GM23248 (cell line): ENCODE measurements at places on chromosomes 12 and 14.

DNA sequence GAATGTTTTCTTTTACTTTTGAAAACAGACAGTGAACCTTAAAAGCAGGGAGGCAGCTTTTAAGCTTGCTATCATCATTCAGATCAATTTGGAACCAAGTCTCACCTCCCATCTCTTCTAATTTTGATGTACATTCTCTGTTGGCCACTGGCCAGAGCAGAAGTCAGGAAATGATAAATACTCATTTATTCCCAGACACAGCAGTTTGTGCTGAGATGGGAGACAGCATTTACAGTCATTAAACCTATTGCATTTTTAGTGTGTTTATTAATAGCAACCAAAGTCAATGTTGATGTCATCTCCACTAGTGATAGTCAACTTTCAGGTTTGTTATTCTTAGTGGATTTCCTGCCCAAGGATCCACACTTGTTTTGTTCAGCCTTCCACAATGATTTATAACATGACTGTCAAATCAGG, 320.0 kb upstream of the ATP2B1 start:
- H3K4me3 ChIP-seq = no peak overlapping the region
- no peaks in the 10 kb centered on the region for H3K27me3 ChIP-seq
- H3K36me3 ChIP-seq = no peaks in the 10 kb centered on the region
- H3K4me1 ChIP-seq = peaks cover 19% of the 10 kb centered on the region
- H3K27ac ChIP-seq = peak overlapping the region; percentile 23; the same call in 1 of the 2 replicates

- H3K4me1 ChIP-seq = no peaks in the 10 kb centered on the region
- H3K36me3 ChIP-seq = no peaks in the 10 kb centered on the region
- H3K4me3 ChIP-seq = no peak overlapping the region
- H3K27me3 ChIP-seq = no peaks in the 10 kb centered on the region
Observed at GRCh38 chr14:30484976-30485375, 74.0 kb upstream of the G2E3 start.

DNA sequence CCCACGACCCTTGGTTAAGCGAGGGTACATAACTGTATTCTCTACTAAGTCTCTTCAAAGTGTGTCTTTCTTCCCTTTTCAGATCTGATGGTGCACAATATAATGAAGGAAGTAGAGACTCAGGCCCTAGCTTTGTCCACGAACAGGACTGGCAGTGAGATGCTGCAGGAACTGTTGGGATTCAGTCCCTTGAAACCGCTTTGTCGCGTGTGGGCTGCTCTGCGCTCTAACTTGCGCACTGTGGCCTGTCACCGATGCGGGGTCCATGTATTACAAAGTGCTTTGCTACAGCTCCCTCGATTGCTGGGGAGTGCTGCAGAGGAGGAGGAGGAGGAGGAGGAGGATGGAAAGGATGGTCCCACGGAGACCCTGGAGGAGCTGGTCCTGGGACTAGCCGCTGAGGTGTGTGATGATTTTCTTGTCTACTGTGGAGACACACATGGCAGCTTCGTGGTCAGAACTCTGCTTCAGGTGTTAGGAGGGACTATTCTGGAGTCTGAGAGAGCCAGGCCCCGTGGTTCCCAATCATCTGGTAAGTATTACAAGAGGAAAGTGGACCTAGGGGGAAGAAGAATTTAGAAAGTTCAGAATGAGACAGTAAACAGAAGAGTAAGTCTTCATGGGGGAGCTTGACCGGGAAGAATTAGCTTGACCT, 803 bp downstream of the NOP9 start:
- no peaks in the 10 kb centered on the region for H3K27me3 ChIP-seq
- peak; percentile 11 for DNase-seq
- H3K4me3 ChIP-seq = peak overlapping the region; percentile 95

GRCh38 chr12:106147956-106148355, 9.2 kb upstream of the NUAK1 start:
- H3K27ac ChIP-seq = no peak overlapping the region
- H3K4me1 ChIP-seq = peaks cover 15% of the 10 kb centered on the region; the same call in 1 of the 2 replicates
- H3K4me3 ChIP-seq = no peak overlapping the region
- H3K36me3 ChIP-seq = no peaks in the 10 kb centered on the region
- no peaks in the 10 kb centered on the region for H3K27me3 ChIP-seq

DNA sequence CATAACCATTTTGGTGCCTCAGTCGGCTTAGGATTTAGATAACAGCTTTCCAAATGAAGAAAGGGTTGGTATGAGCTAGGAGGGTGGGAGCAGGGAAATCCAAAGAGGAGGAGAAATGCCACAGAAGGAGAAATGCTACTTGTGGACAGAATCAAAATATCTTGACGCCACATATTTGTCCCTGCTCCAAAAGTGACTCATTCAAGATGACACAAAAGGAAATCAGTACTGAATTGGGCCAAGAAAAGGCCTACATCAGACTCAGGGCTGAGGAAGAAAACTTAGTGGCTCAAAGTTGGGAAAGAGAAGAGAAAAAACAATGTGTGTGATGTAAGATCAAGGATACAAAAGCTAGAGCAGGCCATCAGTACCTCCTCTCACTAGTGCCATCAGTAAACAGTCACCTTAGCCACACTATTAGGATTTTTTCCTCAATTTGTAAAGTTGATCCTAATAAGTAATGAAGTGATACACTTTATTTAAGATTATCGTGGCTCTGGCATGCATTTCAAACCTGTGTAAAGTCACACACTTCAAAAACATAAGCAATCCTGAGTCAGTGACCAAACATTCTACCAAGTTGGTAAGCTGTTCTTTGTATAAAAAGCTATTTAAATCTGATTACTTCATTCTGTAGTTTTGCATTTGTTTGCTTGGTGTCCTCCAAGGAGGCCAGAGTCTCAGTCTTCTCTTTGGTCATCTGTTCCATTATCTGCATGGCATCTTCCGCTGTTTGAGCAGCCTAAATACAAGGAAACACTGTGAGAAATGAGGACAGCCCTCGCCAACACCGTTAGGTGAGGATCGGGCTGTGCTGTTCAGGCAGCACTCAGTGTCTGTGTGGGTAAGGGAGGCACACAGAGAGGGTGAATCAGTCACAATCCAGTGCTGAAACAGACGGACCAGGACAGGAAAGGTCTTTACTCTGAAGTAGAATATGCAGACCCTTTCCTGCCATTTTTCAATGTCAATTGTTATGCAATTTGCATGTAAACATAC, 52.6 kb upstream of the VPS33A start:
- peak; percentile 94 for DNase-seq
- peaks cover 27% of the 10 kb centered on the region for H3K4me1 ChIP-seq

DNA sequence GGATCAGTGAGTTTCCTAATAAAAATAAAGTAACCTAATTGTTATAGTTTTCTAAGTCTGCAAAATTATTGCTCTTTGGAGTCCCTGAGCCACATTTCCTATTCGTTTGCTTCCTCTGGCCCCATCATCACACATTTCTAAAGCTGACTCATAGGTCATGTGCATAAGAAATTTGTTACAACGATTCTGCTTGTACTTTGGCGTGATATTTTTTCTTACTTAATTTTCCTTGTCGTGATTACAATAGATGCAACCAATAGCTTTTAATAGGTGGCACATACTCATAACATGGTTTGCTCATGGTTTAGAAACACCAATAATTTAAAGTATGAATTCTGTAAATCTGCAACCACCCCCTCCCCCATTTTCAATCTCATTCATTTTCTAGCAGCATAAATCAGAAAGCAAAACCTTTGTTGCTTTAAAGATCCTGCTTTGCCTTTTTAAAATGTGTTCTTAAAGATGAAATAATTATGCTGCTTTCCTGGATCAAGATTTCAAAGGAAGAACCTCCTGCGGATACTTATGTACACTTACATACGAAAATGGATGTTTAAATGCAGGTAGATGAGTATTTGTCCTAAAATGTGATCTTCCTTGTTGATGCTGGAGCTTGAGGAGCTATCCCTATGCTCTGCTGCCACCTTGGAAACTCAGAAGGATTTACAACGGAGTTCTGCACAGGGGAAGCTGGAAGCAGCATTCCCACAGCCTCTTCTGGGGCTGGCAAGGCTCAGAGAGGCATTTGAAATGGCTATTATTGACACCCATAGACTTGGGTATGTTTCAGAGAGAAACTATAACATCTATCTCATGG, 1.7 kb upstream of the FLRT2 start:
- H3K4me1 ChIP-seq = peaks cover 17% of the 10 kb centered on the region
- H3K4me3 ChIP-seq = peak overlapping the region; percentile 96
- DNase-seq = peak; percentile 89
- peak overlapping the region; percentile 87 for H3K27ac ChIP-seq

DNA sequence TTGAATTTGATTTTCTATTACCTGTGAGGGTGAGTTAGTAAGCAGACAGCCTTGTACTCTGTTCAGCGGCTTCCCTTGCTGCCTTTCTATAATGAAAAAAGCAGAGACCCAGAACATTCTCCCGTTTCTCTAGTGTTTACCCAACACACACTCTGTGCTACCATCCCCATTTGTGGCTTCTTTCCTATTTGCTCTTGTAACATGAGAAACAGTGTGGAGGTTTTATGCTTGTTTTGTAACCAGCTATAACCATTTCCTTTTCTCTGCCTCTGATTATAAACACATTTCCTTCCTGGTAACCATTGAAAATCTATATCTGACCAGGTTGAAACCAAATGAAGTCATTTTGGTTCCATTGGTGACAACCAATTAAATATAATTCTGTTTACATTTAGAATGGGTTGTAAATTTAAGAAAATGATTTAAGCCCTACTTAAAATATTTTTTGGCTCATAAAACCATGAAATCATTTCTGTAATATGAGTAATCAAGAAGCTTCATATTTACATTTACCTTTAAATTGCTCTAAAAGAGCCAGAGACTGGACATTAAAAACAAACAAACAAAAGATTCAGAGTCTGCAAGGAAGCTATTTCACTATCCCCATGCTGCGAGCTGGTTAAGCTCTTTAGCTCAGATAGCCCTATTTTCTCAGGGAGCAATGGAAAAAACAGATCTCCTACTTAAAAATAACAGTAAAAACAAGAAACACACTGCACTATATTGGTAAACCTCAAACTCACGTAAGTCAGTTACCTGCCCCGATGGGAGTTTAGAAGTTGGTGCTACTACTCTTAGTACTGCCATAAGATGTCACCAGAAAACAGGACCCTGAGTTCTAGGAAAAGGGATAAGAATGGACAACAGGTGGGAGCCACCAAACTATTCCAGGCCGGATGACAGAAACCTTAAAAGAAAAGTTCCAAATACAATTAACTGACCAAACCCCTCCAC, 206.5 kb upstream of the EEA1 start:
- peaks cover 28% of the 10 kb centered on the region for H3K4me1 ChIP-seq
- DNase-seq = peak; percentile 27
- no peaks in the 10 kb centered on the region for H3K27me3 ChIP-seq
- H3K4me3 ChIP-seq = no peak overlapping the region

DNA sequence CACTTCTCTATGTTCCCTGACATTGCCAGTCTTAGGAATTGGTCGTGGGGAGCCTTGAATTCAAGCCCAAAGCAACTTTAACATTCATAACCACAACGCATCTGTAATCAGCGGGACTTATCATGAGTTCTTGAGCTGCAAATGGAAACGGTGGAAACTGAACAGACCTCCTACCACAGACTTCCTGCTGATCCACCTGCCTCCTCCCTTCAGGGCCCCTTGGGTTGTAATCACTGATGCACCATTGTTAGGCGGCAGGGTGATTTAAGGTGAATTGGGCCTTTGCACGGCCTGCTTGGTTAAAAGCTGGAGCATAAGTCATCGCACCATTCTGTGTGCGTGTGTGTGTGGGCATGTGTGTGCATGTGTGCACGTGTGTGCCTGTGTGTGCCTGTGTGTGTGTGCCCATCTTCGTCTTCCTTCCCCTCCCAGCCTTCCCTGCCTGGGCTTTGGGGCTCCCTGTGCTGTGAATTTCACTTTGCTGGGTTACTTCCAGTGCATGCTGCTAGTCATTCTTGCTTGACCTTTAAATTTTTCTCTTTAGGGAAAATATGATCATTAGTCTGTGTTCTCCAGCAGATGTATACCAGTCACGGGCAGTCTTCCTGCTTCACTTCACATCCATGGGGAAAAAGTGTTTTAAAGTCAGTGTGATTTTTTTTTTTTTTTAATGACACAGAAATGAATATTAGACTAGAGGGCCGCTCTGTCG, 29.1 kb downstream of the CHST11 start:
- H3K27ac ChIP-seq = 0 out of 2 replicates have a peak overlapping the region, but pooled peaks have one; percentile 18
- peaks cover 7% of the 10 kb centered on the region; the same call in 1 of the 2 replicates for H3K4me1 ChIP-seq
- H3K27me3 ChIP-seq = no peaks in the 10 kb centered on the region
- no peaks in the 10 kb centered on the region for H3K36me3 ChIP-seq
- peak; percentile 39 for DNase-seq

DNA sequence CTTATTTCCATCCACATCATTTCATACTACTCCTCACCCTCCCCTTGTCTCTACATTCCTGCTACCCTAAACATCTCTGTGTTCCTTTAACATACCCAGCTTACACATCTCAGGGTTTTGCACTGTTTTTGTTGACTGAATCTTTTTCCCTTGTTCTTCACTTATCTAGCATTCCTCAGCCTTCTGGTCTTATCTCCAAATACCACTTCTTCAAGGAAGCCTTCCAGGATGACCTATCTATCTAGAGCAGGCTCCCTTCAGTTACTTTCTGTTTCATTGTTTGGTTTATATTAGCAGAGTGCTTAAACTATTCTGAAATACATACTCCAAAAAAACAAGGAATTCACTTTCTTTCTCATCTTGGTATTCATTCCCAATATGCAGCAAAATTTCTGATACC, 353.1 kb downstream of the NAV3 start:
- no peaks in the 10 kb centered on the region for H3K27me3 ChIP-seq
- H3K4me1 ChIP-seq = peaks cover 40% of the 10 kb centered on the region
- no peak overlapping the region for H3K4me3 ChIP-seq

DNA sequence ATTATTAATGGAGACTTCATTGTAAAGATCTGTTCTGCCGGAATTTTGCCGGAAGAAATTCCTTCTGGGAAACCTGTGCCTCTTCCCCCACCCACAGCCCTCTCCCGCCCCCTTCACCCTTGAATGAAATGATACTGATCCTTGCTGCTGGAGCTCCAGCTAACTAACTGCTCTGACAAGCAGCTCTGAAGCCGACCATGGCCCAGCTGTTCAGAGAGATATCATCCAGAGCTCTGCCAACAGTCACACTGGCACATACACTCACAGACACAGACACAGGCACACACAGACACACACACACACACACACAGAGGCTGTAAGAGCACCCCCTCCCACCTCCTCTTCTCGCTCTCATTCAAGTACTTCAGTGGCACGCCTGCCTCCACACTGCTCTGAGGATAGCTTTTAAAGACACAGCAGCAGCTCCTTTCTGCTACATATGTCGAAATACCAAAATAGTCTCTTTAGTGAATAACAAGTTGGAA, 88.6 kb downstream of the R3HDM2 start:
- DNase-seq = peak; percentile 35
- H3K4me3 ChIP-seq = no peak overlapping the region
- no peaks in the 10 kb centered on the region for H3K36me3 ChIP-seq
- peaks cover 7% of the 10 kb centered on the region; the same call in 1 of the 2 replicates for H3K4me1 ChIP-seq

DNA sequence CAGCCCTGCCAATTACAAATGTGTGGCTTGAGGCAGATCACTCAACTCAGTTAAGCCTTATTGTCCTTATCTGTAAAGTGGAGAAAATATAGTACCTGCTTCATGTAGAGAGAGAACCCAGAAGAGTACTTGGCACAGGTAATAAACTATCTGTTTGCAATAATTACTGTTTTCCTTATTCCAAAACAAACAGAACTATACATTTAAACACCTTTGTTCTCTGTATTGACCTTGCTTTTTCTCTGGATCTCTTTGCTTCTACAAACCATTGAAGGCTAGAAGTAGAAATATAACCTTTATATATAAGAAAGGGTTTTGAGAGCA, 70.8 kb upstream of the SRSF5 start:
- no peaks in the 10 kb centered on the region for H3K36me3 ChIP-seq
- no peak overlapping the region for H3K4me3 ChIP-seq
- no peak for DNase-seq
- peaks cover 25% of the 10 kb centered on the region for H3K4me1 ChIP-seq
- no peaks in the 10 kb centered on the region for H3K27me3 ChIP-seq
- peak overlapping the region; percentile 27 for H3K27ac ChIP-seq

GRCh38 chr12:54373649-54374561, 9.6 kb upstream of the GPR84 start:
- peaks cover 10% of the 10 kb centered on the region for H3K4me1 ChIP-seq
- no peaks in the 10 kb centered on the region for H3K36me3 ChIP-seq
- H3K27ac ChIP-seq = no peak overlapping the region
- no peaks in the 10 kb centered on the region for H3K27me3 ChIP-seq
